ENCODE measurements at places on chromosomes 2 and 18. TPM values are rescaled to one million over a fixed set of nuclear protein-coding genes. Genes with fewer than 3 reads are reported as not detected.

GRCh38 chr2:69674316-69674670, 30.8 kb upstream of the AAK1 start:
- DNase-seq = no peak

DNA sequence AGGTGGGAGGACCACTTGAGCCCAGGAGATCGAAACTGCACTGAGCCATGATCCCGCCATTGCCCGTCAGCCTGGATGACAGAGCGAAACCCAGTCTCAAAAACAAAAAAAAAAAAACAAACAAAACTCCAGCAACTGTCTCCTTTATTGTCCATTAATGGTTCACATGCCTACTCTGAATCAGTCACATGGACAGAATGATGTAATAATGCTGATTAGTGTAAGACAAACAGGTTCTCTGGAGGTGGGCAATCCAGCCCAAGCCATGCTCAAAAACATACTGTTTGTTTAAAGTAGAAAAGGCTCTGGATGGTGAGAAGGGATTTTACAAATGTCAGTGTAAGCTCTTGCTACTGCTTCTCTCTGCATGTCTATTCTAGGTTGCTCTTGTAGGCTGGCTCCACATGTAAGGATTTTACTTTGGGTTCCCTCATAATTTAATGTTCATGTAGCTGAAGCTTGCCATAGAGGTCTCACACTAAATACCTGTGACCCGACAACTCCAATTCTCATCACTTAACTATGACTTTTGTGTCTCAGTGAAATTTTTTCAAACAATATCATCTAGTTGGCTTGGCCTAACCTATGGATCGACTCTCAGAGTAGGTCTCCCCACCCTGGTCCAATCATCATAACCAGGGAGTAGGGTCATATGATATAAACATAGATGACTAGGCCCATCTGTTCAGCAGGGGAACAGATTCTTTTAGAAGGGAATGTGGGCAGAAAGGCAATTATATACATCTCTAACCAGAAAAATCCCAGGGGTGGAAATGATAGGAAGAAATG, 83.9 kb upstream of the SLC39A10 start:
- DNase-seq = no peak

DNA sequence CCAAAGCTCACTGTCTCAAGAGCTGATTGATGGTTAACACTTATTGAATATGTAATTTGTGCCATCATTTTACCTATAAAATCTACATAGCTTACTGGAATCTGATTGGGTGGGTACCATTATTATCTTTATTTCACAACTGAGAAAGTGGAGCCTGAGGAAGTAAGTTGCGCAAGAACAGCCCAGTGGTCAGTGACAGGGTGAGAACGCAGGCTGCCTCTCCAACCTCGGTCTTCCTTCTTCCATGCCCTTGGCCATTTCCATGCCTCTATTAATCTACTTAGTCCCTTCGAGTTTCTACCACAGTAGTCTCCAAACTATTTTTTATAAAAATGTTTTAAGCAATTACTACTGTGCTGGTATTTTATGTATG, 390.9 kb upstream of the VWC2L start:
- DNase-seq = no peak

- DNase-seq = no peak
These were observed 566.8 kb upstream of the NRP2 start for GRCh38 chr2:205115511-205115910.

GRCh38 chr18:31241900-31242409, 76.0 kb upstream of the DSG1 start:
- DNase-seq = no peak

- peak; percentile 86 for DNase-seq
These were observed 61.6 kb downstream of the ST3GAL5 start for GRCh38 chr2:85826990-85827878.

DNA sequence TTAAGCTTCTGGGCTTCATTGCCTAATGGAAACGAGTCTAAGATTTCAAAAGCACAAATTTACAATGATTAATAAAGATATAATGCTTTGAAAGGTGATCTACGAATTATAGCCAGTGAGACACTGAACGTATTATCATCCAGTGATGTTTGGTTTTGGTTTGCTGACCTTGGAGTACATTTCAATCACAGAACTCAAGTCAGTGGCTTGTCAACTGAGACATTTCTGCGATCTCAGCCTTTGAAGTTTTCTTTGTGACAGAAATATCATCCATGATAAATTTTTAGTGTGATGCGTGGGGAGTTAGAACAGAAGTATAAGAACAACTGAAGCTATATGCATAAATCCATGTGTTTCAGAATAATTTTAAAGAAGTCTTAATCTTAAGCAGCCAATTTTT, 263.8 kb downstream of the TCF4 start:
- DNase-seq = no peak

GRCh38 chr2:239256350-239256743, 144.5 kb downstream of the HDAC4 start:
- no peak for DNase-seq

DNA sequence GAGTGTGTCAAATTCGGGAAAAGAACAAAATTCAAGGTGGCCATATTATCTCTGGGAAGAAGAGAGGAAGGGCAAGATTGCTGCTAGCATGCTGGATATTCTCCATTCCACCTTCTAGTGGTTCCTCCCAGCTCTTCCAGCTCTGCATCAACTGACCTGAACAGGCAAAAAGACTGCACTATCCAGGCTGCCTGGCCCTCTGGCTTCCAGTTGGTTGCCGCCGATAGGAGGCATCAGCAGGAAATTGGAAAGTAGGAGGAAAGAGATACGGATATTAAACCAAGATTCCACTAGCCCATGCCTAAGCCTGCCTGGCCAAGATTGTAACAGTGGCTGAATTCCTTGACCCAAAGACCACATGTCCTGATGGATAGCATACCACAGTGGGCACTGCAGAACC, 1.7 kb upstream of the RTTN start:
- DNase-seq = no peak

DNA sequence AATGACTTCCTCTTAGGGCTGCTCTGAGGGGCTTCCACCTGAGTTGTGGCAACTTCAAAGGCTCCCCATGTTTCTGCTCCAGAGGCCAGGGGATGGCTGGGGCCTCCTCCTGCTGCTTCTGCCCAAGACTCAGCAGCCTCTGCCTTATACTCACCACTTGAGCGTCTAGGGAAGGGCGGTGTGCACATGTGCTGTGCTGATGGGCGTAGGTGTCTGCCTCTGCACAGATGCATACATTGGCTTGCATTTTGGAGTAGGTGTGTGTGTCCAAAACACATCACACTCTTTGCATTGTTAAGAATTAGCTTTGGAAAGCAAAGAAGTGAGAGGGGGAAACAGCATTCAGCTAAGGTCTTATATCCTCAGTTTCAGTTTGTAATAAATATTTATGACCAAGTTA, 85.2 kb downstream of the EN1 start:
- no peak for DNase-seq

- DNase-seq = no peak
These were observed 277.6 kb downstream of the PHLPP1 start for GRCh38 chr18:62992877-62993365.

DNA sequence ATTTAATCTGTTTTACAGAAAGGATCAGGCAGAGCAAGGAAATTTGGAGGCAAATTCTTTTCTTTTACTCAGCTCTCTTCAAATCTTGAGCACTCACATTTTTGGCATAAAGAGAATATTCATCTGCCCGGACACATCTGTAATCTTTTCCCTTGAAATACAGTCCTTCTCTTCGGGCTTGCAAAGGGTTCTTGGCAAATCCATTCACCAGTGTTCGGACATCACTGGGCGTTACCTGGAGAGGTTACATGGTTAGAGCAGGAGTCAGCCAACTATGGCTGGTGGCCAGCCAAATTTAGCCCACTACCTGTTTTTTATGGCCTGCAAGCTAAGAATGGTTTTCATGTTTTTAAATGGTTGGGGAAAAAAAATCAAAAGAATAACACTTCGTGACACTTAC, 2.1 kb downstream of the PFN4 start:
- DNase-seq = no peak

- DNase-seq = no peak
These were observed 1472.3 kb upstream of the CELF4 start for GRCh38 chr18:39037925-39038324.

DNA sequence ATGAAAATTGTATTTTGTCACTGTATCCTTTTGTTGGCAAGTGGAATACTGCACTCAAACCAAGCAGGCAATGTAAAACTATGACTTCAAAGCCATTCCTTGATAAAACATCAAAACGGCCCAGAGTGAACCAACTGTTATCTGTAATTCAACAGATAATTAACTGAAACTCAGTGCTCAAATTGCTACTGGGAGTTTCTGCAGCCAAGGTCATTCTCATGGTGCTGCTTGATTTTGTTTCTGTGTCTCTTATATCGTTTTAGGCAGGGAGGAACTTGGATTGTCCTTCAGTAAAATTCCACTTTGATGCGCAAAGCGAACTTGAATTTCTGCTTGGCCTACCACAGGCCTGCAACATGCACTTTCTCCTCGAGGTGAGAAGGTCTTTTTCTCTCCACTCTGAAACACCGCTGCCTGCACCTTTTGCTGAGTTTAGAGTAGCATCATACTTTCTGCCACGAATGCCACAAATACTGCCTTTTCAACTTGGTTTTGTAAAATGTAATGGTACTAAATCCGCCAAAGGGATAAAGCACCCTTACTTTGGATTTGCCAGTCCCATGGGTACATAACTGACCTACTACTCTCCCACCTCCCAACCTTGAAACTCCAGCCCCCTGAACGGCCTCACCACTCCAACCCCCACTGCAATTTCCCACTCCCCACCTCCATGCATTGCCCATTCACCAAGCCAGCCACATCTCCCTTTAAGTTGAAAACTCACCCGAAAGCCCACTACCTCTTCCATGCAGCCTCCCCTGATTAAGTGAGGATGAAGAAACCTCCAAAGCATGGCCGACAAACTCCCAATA, 204.7 kb downstream of the TGIF1 start:
- no peak for DNase-seq

- DNase-seq = no peak
These were observed 396.6 kb upstream of the TRIB2 start for GRCh38 chr2:12320027-12320734.

- DNase-seq = no peak
These were observed 197.0 kb downstream of the HRH4 start for GRCh38 chr18:24657444-24657842.

- no peak for DNase-seq
These were observed 399.8 kb upstream of the ST6GAL2 start for GRCh38 chr2:107285621-107286299.

DNA sequence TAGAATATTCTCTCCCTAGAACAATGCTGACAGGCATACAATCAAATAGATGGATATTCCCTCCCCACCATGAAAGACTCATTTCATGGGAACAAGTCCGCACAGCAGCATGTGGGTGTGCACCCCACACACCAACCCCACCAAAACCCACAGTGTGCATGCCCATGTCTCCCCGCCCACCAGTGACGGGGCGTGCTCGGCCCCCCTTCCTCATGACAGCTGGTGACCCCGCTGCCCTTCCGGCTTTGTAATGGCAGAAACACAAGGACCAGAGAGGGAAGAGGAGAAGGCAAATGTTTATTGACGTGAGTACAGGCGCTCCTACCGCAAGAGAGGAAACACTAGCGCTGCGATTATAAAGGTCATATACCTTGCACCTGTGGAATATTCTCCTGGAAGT, 30.8 kb upstream of the ODC1 start:
- no peak for DNase-seq

DNA sequence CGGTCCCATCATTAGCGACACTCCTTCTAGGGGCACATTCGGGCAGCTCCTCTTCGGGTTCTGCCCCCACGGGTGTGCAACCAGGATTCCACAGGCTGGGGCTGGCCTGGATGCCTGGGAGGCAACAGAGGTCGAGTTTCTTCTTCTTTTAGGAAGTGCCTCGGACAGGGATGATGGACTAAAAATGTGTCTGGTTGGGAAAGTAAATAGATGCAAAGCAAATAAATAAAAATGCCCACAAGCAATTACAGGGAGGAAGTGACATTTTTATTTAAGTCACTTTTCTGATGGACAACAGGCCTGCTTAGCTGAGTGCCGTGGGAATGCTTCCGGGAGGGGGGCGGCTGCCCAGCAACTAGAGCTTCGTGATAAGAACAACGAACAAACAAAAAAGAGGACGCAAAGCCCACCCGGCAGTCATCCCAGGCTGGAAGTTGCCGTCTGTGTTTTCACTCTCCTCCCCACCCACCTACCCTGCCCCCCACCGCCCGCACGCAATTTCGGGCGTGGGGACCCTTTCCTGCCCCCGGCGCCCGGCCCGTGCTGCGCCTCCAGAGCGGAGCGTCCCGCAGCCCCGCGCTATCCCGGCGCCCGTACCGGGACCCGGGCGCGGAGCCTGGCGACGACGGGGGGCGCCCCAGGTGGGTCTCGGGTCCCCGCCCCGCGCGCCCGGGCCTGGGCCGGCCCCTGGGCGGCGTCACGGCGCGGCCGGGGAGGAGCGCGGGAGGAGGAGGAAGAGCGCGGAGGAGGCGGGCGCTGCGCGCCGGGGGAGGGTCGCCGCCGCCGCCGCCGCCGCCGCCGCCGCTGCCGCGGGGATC, 412 bp upstream of the NCK2 start:
- peak; percentile 70 for DNase-seq

DNA sequence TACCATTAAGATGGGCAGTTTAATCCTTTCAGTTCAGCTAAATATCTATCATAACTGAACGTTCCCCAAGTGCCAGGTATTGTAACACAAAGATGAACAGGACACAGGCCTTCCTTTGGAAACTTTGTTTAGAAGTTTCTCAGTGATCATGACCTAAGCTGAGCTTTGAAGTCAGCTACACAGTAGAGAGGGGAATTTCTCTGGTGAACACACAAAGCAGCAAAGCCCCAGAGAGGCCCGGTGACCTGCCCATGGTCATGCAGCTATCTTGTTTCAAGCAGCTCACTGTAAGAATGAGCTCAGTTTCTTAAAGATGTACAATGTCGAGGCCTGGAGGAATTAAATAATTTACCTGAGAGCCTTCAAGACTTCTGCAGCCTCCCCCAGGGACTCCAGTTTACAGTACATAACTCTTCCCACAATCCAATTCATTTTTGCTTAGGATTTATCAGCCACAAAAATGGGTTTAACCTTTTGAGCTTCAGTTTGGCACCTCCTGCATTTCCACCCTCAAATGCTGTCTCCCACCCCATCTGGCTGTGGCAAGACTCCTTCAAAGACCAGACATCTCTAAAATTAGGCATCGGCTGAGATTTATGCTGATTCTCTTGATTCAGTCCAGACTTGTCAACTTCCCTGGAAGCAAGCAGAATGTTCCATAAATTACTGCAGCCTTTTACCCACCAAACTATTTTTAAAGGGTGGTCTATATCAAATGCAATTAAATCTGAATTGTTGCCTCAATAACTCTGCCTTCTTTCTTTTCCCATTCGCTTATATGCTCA, 325.6 kb downstream of the TXNL1 start:
- DNase-seq = no peak

- peak; percentile 62 for DNase-seq
These were observed 91.9 kb upstream of the STK17B start for GRCh38 chr2:196263181-196263747.

GRCh38 chr2:160715428-160715827, 221.8 kb upstream of the RBMS1 start:
- DNase-seq = no peak

- no peak for DNase-seq
These were observed 24.0 kb upstream of the SULT1C3 start for GRCh38 chr2:108215794-108216211.

- DNase-seq = no peak
These were observed 137.6 kb downstream of the NCK2 start for GRCh38 chr2:105882341-105882740.

SOX11 gene
- total RNA-seq = not detected

C1QL2 gene
- total RNA-seq = not detected

PRSS56 gene
- total RNA-seq = not detected

LTBP1 gene
- total RNA-seq = 0.10 TPM

CNDP1 gene
- total RNA-seq = not detected

CCDC68 gene
- not detected for total RNA-seq

TCF4 gene
- not detected for total RNA-seq

MOCOS gene
- 0.36 TPM for total RNA-seq

HOXD3 gene
- total RNA-seq = not detected

SERPINB5 gene
- not detected for total RNA-seq

NCKAP5 gene
- total RNA-seq = not detected
